ENCODE measurements at places on chromosomes 4 and X. TPM values are rescaled to one million over a fixed set of nuclear protein-coding genes. Genes with fewer than 3 reads are reported as not detected.

GRCh38 chr4:31949045-31949444 lies 1228.9 kb downstream of the PCDH7 start:
- no peak for DNase-seq

CT45A3 gene
- not detected for total RNA-seq

FRMD7 gene
- total RNA-seq, result not detected

DNA sequence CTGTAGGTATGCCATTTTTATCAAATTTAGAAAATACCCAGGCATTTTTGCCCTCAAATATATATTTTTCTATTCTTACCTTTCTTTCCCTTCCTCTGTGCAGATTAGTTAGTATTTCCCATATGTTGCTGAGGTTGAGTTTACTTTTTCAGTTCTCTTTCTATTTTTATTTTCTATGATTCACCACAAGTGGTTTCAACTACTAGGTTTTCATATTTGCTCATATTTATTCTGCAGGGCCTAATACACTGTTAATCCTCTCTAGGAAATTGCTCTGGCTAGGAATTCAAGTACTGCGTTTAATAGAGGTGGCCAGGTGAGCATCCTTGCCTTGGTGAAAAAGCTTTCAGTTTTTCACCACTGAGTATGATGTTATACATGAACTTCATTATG lies 1535.3 kb upstream of the PCDH10 start:
- no peak for DNase-seq

DNA sequence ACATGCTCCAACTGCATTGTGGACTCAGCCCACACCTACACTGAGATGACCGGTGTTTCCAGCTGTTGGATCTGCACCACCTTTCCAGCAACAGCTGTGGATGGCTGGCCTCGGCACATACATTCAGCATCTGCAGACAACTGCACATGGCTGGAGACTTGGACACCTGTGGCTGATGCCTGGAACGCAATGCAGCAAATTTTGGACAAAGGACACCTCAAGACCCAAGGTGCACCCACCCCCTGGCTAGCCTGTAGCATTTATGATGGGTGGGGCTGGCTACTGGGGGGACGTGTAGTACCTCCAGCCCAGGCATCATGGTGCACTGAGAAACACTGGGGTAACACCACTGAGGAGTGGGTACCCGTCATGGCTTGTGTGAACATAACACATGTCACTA lies 57.3 kb upstream of the CCDC149 start:
- DNase-seq, result no peak

GRCh38 chr4:152677117-152677516 lies 2.7 kb downstream of the TMEM154 start:
- DNase-seq, result no peak

- no peak for DNase-seq
These were observed 368.5 kb upstream of the GRID2 start for GRCh38 chr4:91935217-91935616.

GRCh38 chrX:154728431-154729190 lies 22.3 kb downstream of the GAB3 start:
- no peak for DNase-seq

- no peak for DNase-seq
These were observed 16.2 kb upstream of the SYTL4 start for GRCh38 chrX:100748108-100748507.

DNA sequence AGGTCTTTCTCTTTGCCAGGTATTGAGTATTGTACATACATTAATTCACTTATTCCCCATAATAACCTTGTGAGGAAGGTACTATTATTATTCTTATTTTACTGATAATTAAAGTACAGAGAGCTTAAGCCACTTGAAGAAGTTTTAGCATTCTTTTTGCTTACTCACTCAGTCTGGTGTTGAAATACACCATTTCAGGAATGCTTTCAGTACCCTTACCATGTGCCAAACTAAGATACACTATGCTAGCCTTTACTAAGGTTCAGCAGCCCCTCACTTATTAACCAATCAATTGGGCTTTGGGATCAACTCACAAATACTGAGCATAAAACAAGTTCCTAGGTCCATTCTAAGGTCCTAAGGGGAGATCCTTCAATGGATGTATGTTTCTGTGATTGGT lies 179.0 kb upstream of the FGF13 start:
- DNase-seq, result no peak

DNA sequence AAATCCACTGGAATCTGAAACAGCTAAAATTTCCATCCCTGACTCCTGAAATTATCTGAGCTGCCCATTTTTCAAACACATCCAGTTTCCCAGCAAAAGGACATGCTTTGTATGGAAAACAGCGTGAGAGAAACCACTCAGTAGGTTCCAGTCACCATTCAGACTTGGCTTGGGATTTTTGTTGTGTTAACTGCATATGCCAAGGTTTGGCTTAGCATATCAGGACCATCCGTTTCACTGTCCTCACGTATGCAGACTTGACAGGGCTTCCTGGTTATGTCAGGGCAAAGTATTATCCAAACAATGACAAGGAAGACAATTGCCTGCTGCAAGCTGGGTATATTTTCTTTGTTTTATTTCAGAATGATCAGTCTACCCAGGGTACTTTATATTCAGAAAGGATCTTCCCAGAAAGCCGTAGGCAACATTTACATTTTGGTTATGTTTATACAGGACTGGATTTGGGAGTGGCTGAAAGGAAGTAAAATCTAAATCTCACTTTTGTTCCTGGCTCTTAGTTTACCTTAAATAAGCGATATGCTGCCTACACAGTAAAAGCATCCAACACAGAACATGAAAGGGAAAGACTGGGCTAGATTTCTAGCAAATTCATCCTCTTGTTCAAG lies 41.3 kb upstream of the CCKAR start:
- no peak for DNase-seq

GRCh38 chr4:181219783-181220416 lies 1023.3 kb upstream of the TENM3 start:
- no peak for DNase-seq

DNA sequence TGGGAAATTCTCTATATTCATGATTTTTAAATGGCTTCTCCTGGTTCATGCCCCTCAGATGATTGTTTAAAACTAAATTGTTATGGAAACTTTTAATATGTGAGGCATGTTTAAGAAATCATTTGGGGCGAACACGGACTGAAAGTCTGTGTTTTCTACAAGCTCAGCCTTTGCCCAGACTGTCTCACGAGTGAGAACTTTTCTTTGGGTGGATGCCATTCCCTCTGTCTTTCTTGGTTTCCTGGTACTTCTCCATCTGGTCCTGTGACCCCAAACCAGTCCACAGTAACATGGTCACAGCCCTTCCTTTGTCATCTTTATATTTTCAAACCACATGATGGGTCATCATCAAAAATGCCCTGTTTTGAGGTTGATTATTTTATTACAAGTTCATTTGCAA lies 186.6 kb upstream of the GNPDA2 start:
- no peak for DNase-seq

KDM5C gene
- total RNA-seq, result 101 TPM

All from esophagus muscularis mucosa (tissue), 4 donors.